Activated CD4-positive, alpha-beta T cell treated with anti-CD3 and anti-CD28 coated beads, Interleukin-2, amount 10 ng/mL, durations not matched to agents 7 days and 5 days (primary cell): ENCODE measurements at places on chromosomes 7 and 10. TPM values are rescaled to one million over a fixed set of nuclear protein-coding genes. Genes with fewer than 3 reads are reported as not detected.

OR2A1 gene
- total RNA-seq = 0.17 TPM

OTUD1 gene
- total RNA-seq = 16.8 TPM

MUC12 gene
- not detected for total RNA-seq

GPR15LG gene
- not detected for total RNA-seq

SPDYE5 gene
- not detected for total RNA-seq

XRCC2 gene
- total RNA-seq = 14.6 TPM

VWDE gene
- total RNA-seq = 3.5 TPM

CPA4 gene
- not detected for total RNA-seq

ST8SIA6 gene
- 0.15 TPM for total RNA-seq

INA gene
- total RNA-seq = 0.10 TPM

AKR1C4 gene
- not detected for total RNA-seq

AGFG2 gene
- total RNA-seq = 45.3 TPM

GGCT gene
- total RNA-seq = 39.9 TPM

LIPM gene
- total RNA-seq = not detected

ELMO1 gene
- total RNA-seq = 99.8 TPM

MSMB gene
- total RNA-seq = not detected

CDNF gene
- total RNA-seq = 0.85 TPM

CNPY1 gene
- total RNA-seq = not detected

THNSL1 gene
- 2.5 TPM for total RNA-seq

NRG3 gene
- total RNA-seq = not detected

SLC26A5 gene
- not detected for total RNA-seq

PRXL2A gene
- total RNA-seq = 5.7 TPM

ZNF117 gene
- 6.8 TPM for total RNA-seq

TYW1B gene
- 4.6 TPM for total RNA-seq

CNNM1 gene
- total RNA-seq = 0.54 TPM
